ENCODE measurements at places on chromosomes 4 and X.

DNA sequence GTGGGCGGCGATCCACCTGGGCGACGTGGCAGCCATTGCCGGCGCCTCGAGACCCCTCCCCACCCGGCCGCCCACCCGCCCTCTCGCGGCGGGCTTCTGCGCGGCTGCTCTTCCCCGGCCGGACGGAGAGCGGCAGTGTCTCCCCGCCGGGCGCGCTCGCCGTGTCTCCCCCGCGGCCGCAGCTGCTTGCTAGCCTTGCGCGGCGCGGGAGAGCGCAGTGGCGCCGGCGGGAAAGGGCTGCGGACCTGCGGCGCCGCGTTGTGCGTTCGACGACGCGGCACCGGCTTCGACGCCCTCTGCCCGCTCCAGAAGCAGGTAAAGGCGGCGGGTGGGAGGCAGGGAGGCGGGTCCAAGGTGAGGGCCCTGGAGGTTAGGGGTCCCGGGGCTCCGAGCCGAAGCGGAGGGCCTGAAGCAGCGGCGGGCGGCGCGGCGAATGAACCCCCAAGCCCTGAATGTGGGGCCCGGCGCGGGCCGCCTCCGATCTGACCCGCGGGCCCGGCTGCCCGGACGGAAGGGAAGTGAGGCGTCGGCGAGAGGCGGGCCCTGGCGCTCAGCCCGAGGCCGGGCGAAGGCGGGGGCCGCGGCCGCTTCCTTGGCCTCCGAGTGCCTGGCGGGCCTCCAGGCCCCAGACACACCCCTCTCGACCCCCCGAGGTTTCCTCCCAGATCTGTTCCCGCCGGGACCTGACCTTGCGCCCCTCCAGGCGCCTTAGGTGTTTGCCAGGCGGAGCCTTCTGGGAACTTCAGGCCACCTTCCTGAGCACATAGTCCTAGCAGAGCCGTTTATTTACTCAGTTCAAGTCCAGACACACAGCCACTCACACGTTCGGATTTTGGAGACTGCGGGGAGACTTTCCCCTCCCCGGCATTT, at the start of gene N4BP2:
N4BP2 (plus strand) TSS at position 135 of the 870 bp plus-strand sequence. CDS start 40,491 bp downstream, outside the sequence.
- DNase-seq, result peak; percentile 41

- DNase-seq, result no peak
These were observed 38.2 kb downstream of the FAM114A1 start for GRCh38 chr4:38905652-38906385.

- DNase-seq, result no peak
These were observed 31.1 kb upstream of the RXFP1 start for GRCh38 chr4:158490629-158491028.

DNA sequence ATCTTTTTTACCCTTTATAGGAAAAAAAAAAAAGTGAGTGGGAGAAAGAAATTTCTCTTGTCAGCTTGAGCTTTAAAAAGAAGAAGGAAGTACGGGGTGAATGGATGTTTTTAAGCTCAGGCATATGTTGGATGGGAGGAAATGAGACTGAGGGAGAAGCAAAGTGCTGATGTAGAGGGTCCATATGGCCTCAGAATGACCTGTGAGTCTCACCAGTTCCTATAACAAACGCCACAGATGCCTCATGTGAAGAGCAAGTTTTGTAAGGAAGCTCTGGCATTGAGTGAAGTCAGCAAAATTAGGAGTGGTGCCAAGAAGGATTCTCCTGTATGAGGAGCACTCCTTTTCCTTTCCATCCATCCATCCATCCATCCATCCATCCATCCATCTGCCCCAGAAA, 214.6 kb downstream of the PTTG2 start:
- DNase-seq, result no peak
